ENCODE measurements at places on chromosomes 12 and 14.

DNA sequence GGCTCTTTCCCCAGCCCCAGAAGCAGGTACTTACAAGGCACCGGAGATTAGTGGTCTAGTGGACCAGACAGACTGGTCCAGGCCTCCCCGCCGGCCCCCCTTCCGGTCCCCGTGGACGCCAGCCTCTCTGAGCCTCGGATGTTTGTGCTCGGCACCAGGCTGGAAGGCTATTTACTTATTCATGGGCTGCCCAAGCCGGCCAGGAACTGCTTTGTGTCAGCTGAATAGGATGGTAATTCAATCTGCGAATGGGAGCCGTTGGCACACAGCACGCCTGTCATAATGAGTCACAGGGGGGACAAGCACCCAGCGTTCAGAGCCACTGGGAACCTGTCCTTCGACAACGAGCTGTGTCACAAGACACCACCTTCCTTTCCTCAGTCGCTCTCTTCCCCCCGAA lies 82.3 kb downstream of the RIMBP2 start:
- no peak for DNase-seq

DNA sequence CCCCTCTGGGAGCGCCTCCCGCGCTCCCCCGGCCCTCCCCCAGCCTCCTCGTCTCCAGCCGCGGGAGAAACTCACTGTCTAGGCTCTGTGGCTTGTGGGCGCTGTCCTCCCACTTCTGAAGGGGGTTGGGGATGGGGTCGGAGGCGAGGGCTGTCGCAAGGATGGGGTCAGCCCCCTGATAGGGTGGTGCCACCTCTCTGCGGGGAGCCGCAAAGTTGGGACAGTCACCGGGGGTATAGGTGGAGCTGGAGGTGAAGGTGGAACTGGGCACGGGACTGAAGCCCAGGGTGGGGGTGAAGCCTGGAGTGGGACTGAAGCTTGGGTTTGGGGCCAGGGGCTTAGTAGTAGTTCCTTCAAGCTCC lies 12.2 kb downstream of the TNFRSF1A start:
- no peak for DNase-seq

- no peak for DNase-seq
Observed at GRCh38 chr14:76891391-76891790, 65.2 kb downstream of the LRRC74A start.

GRCh38 chr12:64894827-64895475 lies 70.5 kb downstream of the TBC1D30 start:
- DNase-seq: peak; percentile 85

DNA sequence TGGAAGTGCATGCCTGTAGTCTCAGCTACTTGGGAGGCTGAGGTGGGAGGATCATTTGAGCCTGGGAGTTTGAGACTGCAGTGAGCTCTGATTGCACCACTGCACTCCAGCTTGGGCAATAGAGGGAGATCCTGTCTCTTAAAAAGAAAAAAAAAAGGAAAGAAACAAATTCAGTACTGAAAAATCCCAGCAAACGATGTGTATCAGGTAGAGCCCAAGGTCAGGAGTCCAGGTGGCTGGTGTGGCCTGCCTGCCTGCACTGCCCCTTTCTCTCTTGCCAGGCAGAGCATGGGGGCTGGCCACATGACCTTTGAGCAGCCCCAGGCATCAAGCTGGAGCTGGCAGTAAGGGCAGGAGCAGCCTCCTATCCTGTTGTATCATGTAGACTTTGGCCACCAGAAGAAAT lies 31.8 kb downstream of the ELK3 start:
- DNase-seq: no peak

GRCh38 chr14:56490379-56490778 lies 89.2 kb upstream of the TMEM260 start:
- peak; percentile 19 for DNase-seq

DNA sequence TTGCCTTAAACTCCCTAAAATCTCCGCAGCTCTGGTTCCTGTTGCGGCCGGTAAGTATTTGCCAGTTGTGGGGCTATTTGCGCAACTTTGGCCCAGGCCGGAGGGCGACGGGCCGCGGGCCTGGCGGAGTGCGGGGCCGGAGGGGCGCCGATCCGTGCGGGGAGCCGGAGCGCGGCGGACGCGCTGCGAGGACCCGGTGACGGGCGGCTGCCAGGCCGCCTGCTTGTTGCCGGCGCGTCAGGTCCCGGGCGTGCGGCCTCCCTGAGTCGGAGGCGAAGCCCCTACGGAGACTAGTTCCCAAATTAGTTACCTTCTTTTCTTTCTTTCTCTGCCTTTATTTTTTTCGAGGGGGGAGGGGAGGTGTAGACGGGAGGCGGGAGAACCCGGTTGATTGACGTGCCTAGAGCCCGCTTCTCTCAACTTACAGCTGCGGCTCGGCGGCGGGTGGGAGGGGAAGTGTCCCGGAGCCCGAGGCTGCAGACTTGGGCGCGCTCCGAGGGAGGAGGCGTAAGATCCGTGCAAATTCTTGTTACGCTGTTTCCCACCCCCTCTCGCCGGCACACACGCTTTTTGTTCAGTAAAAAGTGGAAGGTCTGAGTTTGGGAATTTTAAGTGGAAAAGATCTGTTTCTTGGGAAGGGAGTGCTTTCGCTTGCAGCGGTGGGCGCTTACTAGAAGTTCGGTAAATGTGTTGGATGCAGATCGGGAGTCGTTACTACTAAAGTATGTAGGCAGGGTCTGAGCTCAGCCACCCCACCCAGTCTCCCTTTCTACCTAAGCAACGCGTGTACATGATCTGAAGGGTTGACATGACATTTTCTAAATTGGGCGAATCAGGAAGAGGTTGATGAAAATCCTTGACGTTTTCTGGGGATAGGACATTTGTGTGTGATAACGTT lies 576 bp downstream of the ZBTB1 start:
- DNase-seq: peak; percentile 91

GRCh38 chr14:92680781-92681650 lies 67.4 kb downstream of the LGMN start:
- DNase-seq: peak; percentile 69

GRCh38 chr14:23104070-23104590 lies 659 bp downstream of the CIROP start:
- no peak for DNase-seq

DNA sequence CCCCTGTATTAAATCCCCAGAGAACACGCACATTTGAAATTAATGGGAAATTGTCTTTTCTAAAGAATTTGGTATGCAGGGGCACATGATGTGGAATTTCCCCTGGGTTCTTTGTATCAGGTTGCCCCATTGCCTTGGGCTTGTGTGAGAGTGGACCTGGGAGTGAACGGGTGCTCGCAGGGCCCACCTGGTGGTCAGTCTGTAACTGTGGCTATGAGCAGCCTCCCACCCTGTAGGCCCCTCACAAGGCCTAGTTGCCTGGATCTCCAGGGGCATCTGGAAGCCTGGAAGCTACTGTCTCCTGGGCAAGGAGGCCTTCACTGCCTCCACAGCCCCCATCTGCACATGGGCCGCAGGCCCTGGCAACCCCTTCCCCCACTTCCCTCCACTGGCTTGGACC lies 96.7 kb downstream of the SLC25A47 start:
- DNase-seq: no peak

DNA sequence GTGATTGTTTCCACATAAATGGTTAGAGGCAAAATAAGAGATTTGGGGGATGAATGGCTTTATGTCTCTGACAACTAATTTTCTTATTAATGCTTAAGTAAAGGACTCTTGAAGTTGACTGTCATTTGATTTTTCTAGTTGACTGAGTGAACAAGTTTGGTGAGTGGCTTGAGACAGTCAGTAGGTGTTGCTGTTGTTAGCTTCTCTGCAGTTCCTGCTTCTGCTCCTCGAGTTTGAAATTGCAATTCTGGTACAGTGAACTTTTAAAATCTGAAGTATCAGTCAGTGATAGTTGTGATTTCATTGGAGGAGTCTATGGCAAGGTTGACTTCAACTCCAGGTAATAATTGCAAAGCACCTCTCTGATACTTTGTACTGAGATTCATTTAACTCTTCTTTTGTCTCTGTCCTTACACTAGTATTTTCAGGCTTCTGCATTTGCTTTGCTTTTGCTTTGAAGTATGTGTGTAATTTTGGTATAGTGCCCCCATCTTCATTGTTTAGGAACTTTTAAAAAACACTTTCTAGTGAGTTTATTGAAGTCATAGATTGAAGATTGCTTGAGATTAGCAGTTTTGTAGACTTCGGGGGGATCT lies 415.5 kb downstream of the PCNX1 start:
- DNase-seq: peak; percentile 55

DNA sequence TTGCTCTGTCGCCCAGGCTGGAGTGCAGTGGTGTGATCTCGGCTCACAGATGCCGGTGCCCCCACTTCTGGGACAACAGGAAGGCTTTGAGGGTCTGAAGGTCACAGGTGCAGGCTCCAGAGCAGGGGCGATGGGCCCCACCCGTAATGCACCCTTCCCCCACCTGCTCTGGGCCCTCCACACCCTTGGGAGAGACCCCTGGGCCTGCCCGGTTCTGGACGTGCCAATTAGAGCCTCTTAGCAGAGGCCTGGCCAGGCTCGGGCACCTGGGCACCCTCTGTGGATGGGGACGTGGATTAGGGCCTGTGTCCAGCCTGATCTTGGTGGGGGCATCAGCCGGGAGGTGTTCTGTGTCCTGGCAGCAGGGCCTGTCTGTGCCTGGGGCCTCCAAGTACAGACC lies 62.2 kb downstream of the KIF26A start:
- DNase-seq: no peak

DNA sequence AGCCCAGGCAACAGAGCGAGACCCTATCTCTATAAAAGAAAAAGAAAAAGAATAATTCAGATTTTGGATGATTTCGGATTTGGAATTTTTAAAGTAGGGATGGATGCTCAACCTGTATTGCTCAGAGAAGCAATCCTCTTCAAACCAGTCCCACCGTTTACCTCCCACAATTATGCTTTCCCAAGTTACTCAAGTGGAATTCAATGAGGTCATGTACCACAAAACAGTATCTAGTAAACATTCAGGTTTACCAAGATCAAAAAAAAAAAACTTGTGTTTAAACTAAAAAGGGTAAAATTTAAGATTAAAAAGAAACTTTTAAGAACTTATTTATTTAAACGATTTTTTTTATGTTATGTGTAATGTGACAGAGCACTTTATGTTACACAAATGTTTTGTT lies 2.5 kb downstream of the KDM5A start:
- no peak for DNase-seq

DNA sequence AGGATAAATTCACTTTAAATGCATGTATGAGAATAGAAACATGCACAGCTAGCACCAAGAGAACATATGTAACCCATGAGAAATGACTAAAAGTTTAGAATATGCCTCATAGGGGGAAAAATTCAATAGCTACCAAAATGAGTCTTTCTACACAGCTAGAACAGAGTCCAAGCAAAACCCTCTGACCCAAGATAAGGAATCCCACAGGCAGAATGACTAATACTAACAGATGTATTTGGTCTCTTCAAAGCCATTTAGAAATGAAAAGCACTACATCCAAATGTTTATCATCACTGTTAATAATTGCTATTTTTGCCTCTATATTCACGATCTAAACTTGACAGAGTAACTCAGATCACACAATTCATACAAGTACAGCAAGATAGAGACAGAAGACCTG lies 44.0 kb downstream of the KICS2 start:
- peak; percentile 85 for DNase-seq

DNA sequence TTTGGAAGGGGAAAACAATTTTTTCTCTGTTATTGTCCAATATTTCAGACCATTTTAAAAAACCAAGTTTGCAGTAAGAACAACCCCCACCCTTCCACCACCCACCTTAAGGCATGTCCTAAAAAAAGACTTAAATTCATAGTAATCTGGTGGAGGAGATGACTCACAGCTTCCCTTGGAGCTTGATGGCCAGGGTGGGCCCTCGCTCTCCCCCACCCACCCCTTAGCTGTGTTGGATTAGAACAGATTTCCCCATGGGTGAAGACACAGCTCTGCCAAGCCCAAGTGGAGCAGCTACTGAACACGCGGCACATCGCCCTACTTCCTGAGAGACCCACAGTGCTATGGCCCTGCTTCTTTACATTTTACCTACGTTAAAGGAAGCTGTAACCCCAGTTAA lies 140.3 kb downstream of the GCH1 start:
- peak; percentile 56 for DNase-seq

- no peak for DNase-seq
Observed at GRCh38 chr12:118098911-118099671, 4.7 kb downstream of the VSIG10 start.

DNA sequence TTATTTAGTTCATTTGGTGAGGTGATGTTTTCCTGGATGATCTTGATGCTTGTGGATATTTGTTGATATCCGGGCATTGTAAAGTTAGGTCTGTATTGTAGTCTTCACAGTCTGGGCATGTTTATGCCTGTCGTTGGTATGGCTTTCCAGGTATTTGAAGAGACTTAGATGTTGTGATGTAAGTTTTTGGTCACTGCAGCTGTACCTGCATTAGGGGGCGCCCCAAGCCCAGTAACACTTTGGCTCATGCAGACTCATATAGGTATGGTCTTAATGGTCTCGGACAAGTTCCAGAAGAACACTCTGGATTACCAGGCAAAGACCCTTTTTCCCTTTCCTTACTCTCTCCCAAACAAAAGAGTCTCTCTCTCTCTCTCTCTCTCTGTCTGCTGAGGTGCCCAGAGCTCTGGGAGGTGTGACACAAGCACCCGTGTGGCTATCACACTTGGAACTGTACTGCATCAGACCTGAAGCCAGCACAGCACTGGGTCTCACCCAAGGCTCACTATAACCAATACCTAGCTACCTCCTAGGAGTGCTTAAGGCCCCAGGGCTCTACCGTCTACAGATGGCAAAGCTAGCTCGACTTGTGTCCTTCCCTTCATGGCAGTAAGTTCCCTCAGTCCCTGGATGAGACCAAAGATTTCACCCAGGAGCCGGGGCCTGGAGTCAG lies 425.8 kb upstream of the ATXN7L3B start:
- DNase-seq: no peak

- no peak for DNase-seq
Observed at GRCh38 chr12:21172079-21172478, 41.1 kb downstream of the SLCO1B1 start.

DNA sequence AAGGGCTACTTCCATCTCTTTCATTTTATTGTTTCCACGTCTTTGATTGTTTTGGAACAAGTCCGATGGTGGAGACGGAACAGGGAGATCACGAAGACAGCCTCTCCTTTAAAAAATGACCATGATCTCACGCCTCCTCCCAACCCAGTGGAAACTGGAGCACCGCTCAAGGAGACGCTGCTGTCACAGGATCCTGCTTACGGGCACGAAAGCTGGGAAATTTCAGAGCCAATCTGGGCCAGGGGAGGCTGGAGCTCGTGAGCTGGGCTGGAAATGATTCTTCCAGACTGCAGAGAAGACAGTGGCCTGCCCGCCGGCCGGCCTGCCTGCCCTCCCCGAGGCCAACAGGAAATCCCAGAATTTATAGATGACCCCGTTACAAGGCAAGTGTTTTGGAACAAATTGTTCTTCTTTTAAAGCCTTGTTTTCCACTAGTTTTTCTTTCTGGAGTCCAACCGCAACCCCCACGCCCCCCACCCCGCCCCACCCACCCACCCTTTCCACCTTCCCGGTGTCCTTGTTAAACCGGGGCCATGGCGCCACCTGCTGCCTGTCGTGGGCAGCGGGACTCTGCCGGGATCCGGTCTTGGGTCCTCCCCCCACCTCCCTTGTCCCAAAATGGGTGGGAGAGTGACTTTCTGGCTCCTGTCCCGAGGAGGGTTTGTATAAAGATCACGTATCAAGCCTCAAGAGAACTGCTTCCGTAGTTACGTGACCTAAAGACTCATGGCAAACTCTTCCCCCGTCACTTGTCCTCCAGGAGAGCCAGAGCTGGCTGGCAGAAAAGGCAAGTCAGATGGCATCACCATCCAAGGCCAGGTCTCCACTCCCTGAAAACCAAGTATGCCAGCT lies 40.3 kb downstream of the MAP1LC3B2 start:
- DNase-seq: peak; percentile 69
